ENCODE measurements at places on chromosomes 16 and 17.

GRCh38 chr17:7885367-7886226 is 3.0 kb upstream of the CHD3 start:
- DNase-seq = peak; percentile 58

DNA sequence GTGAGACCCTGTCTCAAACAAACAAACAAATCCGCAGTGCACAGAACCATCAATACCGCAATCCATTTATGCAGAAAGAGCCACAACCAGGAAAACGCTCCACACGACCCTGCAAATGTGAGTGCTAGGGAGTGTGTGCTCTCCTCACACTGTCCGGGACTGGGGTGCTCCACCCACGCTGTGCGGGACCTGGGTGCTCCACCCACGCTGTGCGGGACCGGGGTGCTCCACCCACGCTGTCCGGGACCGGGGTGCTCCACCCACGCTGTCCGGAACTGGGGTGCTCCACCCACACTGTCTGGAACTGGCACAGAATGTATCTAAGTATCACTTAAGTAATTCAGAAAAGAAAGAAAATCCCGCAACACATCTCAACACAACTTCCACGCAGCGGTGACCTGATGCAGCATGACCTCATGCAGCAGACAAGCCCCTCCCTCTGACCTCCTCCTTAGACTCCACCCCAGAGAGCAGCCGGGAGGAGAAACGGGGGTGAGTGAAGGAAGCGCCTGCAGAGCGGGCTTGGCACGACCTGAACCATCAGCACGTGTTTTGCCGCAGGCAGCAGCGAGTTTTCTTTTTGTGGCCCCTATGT is 38.5 kb downstream of the ZNF276 start:
- no peak for DNase-seq

DNA sequence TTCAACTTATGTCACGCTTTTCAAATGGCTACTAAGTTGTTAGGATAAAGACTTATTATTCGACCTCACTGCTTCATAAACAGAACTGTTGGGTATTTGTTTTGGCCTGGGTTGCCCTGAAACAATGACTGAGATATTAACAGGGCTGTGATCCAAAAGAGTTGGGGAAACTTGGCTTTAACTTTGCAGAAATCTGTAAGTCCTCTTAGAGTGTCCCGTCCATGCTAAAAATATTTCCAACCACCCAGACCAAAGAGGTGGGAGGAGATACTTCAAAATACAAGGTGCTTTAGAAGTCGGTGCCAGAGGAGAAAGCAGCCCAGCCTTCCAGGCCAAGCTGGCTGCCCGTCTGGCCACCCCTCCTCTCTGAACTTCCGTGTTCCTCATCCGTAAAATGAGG is 16.1 kb upstream of the SPATA32 start:
- DNase-seq = no peak

- peak; percentile 90 for DNase-seq
Observed at GRCh38 chr17:67245694-67246402, 852 bp upstream of the HELZ start.

GRCh38 chr16:74230126-74230525 is 66.5 kb upstream of the PSMD7 start:
- DNase-seq = no peak

GRCh38 chr16:50368410-50369132 is at the start of gene BRD7:
Gene BRD7 (minus strand): TSS chr16:50368988. CDS start chr16:50368774, 214 bp downstream.
- peak; percentile 74 for DNase-seq

- no peak for DNase-seq
Observed at GRCh38 chr17:2259769-2260536, 43.6 kb downstream of the SMG6 start.

DNA sequence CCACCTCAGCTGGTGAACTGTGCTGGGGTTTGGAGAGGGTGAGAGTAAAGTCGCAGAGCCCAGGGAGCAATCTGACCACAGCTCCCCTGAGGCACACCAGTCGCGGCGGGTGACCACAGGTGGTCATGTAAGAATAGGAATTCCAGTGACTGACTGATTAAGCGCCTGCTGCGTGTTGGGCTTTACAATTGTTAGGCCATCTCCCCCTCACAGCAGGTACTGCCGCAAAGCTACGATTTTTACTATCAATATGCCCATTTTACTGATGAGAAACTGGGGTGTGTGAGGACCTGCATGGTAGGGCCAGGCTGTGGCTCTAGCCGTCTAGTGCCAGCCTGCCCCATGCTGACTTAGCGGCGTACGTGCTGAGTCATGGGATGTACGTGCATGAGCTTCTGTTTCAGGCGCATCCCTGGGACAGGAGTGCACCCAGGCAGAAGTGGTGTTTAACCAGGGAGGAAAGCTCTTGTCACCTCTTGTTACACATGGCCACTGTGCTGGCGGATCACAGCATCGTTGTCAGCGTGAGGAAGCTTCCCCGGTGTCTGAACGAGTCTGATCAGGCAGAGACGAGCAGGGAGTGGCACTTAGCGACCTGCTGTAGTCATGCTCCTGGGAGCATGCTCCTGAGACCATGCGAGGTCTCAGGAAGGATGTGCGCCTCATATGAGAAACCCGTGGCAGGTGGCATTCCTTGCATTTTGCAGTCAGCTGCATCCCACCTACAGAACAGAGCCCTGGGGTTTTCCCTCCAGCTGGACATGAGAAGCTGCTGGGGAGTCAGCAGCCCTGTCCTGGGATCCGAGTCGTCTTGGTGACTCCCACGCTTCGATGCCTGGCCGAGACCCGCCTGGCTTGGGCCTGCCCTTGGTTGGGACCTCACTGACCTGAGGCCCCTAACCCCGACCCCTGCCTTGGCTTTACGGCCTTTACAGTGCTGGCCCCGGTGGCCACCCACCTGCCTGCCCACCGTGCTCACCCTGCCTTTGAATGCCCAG is 163.7 kb upstream of the CHMP6 start:
- peak; percentile 86 for DNase-seq

GRCh38 chr17:42101513-42102292 is 3.4 kb upstream of the ZNF385C start:
- peak; percentile 96 for DNase-seq

- no peak for DNase-seq
Observed at GRCh38 chr16:65781363-65781762, 585.1 kb upstream of the CDH5 start.

DNA sequence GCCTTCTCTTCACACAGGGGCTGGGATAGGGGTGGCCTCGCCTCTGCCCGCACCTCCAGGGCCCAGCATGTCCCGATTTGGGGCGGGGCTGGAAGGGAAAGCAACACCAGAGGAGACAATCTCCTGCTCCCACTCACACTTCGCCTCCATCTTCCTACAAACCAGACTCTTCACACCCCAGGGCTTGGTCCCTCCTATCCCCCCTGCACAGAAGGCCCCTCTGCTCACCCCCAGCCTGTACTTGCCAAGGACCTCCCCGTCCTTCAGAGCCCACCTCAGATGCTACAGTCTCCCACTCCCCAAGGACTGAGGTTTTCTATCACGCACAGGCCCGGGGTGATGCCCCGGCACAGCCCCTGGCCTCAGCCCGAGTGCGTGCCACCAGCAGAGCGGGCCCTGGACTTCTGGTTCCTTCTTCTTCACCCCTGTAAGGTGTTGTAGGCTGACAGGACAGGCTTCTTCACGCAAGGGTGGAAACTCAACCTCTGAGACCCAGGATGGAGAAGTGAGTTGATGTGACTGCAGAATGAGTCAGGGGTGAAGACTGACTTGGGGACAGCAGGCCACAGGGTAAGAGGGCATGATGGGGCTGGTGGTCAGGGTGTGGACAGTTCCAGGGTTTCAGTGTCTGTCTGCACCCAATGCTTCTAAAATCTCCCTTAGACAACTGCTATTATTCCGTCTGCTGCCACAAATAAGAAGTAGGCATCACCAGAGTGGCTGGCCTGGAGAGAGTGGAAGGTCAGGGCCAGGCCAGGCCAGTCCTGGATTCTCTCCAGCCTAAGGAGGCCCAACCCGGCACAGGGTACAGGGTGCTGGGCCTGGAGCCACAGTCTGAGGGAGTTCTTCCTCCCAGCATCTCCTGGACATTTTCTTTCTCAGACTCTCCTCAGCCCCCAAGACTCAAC is 2.5 kb downstream of the ITGAE start:
- no peak for DNase-seq

DNA sequence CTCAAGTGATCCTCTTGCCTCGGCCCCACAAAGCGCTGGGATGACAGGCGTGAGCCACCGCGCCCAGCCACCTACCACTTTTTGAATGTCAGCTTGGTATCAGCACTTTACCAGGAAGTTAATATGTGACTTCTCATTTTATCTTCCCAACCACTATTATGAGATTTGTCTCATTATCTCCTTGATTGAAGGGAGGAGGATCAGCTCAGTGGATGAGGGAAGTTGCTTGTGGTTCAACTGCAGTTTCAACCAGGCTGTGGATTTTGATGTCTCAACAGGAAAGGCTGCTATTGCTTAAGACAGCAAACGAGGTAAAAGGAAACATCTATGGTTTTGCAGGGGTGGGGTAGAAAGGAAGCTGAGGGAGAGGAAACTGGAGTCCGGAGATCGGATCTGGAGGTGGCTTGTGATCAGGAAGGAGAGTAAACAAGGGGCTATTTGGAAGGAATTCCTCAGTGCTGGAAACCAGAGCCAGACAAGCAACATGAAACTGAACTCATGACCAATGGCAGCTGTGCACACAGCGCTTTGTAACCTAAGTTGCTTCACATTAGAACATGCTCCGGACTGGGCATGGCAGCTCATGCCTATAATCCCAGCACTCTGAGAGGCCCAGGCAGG is 180.5 kb downstream of the VPS53 start:
- DNase-seq = no peak

- DNase-seq = no peak
Observed at GRCh38 chr17:28612531-28612930, 1.5 kb downstream of the RSKR start.

DNA sequence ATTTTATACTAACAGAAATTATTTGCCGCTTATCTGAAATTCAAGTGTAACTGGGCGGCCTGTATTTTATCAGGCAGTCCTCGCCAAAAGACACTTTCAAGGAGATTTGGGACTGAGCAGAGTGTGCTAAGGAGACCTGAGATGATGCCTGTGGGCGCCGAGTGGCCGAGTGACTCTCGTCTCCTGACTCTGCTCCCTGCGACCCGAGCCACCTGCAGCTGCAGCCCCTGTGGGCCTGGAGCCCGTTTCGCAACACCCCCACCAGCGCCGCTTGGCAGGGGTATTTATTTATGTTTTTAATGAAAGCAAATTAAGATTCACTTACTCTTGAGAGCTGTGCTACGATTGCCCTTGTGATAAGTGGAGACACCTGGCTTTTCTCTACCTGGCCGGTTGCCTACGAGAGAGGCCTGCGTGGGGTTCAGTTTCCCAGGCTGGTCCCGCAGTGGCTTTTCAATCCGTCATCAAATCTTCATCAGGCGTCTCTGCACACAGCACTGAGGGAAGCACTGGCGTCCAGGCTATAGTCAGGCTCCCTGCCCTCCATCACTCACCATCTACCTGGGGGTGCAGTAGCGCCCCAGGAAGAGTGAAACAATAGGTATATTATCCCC is 124.0 kb downstream of the SEC14L1 start:
- DNase-seq = peak; percentile 38

GRCh38 chr17:6713918-6714271 is 726 bp upstream of the SLC13A5 start:
- DNase-seq = peak; percentile 65

GRCh38 chr16:17457997-17458396 is 12.8 kb downstream of the XYLT1 start:
- no peak for DNase-seq

GRCh38 chr17:78785663-78786057 is 3.6 kb upstream of the CYTH1 start:
- DNase-seq = no peak

DNA sequence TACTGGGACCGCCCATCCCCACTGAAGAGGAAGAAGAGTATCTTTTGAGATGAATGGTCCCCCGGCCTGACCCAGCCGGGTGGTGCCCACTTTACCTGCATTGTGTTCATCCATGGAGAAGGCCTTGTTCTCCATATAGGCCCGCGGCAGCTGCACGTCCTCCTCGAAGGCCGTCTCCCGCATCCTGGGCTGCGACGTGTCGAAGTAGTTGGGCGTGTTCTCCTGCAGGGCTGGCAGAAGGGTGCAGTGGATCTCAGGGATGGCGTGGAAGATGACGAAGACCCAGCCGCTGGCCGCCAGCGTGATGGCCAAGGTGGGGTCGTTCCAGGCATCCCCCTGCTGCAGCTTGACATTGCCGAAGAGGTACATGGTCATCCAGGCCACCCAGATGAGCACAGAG is 12.9 kb downstream of the GPRC5B start:
- no peak for DNase-seq

DNA sequence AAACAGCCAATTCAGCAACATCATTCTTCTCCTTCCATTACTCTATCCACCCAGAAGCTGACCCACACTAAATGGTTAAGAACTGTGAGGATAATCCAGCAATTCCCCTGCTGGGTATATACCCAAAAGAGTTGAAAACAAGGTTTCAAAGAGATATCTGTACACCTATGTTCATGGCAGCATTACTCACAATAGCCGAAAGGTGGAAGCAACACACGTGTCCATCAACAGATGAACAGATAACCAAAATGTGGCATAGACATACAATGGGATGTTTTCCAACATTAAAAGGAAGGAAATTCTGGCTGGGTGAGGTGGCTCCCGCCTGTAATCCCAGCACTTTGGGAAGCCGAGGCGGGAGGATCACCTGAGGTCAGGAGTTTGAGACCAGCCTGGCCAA is 19.9 kb downstream of the MIS12 start:
- no peak for DNase-seq

DNA sequence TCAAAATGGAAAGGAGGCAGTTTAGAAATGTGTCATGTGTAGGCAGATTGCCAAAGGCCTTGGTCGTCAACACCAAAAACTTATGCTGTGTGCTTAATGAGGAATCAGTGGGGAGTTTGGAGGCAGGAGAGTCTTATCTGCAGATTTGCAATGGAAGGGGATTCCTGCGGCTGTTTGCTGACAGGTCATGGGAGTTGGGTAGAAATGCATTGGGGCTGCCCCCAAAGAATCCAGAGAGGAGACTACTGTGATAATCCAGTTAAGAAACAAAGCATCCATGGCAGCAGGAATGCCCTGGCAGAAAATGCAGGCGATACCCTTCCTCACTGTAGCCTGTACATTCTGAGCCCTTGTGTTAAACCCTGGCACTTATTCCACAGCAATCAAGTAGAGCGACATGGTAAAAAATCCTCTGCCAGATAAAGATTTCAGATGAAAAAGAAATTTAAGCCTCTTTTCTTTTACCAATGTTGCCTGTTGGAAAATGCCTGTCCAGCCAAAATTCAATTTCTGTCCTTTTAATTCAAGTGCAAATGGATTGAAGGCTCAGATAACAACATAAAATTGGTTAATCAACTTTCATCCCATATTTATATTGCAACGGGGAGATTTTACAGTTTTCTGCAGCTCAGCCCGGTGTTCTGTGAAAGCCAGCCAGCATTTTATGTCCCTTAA is 491.0 kb upstream of the CDH5 start:
- no peak for DNase-seq

- DNase-seq = no peak
Observed at GRCh38 chr16:2039274-2040031, 8.2 kb downstream of the NTHL1 start.
